Psoas muscle (tissue), 8 donors: ENCODE measurements at places on chromosomes 7 and 10. TPM values are rescaled to one million over a fixed set of nuclear protein-coding genes. Genes with fewer than 3 reads are reported as not detected.

DNA sequence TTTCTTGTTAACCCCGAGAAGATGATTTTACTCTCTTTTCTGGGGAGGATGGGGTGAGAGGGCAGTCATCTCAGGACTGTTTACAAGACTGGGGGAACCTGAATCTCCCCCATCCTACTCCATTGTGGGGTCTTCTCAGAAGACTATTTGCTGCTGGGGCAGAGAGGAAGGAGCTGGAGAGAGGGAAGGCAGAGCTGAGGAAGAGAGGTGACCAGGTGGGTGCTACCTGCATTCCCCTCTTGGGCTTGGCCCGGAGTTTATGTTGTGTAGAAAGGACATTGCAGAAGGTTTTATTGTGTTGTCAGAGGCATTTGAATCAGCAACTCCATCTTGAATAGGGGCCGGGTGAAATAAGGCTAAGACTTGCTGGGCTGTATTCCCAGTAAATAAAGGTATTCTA, 247.1 kb upstream of the GALNT17 start:
- H3K27ac ChIP-seq, result no peak overlapping the region
- H3K27me3 ChIP-seq, result no peaks in the 10 kb centered on the region
- no peaks in the 10 kb centered on the region for H3K4me1 ChIP-seq
- no peaks in the 10 kb centered on the region for H3K36me3 ChIP-seq
- no peak overlapping the region for H3K4me3 ChIP-seq

DNA sequence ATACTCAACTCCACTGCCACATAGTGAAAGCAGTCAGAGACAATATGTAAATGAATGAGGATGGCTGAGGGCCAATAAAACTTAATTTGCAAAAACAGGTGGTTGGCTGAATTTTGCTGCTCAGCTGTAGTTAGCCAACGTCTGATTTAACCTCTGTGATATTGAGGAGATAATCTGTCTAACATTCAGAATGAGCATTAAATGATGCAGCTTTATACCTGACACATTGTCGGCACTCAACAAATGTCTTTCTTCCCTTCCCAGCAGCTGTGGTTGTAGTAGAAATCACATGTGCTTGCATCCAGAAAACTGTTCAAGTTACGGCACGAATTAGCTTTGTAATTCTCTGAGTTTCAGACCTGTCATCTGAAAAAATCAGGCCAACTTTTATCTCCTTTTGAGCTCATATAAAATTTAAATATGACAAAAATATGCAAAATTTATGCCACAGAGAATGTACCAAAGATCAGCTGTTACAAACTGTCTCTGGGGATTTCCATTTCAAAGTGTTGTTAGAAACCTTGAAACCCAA, 1239.7 kb downstream of the GATA3 start:
- H3K36me3 ChIP-seq, result no peaks in the 10 kb centered on the region
- H3K4me3 ChIP-seq, result no peak overlapping the region
- no peak overlapping the region for H3K27ac ChIP-seq
- peaks cover 2% of the 10 kb centered on the region for H3K27me3 ChIP-seq
- DNase-seq, result no peak

GRCh38 chr7:150971242-150972022, 6.7 kb downstream of the KCNH2 start:
- no peak overlapping the region for H3K4me3 ChIP-seq
- DNase-seq, result no peak

PUS7 gene
- 19.7 TPM for total RNA-seq

TAS2R41 gene
- total RNA-seq, result not detected

SPDYE5 gene
- total RNA-seq, result 0.28 TPM

NAT16 gene
- total RNA-seq, result not detected

GRCh38 chr10:104935656-104936055, 294.6 kb downstream of the SORCS3 start:
- no peaks in the 10 kb centered on the region for H3K36me3 ChIP-seq
- H3K27ac ChIP-seq, result no peak overlapping the region
- H3K4me1 ChIP-seq, result no peaks in the 10 kb centered on the region
- H3K4me3 ChIP-seq, result no peak overlapping the region
- no peak for DNase-seq

CREB3L2 gene
- total RNA-seq, result 14.7 TPM

DNA sequence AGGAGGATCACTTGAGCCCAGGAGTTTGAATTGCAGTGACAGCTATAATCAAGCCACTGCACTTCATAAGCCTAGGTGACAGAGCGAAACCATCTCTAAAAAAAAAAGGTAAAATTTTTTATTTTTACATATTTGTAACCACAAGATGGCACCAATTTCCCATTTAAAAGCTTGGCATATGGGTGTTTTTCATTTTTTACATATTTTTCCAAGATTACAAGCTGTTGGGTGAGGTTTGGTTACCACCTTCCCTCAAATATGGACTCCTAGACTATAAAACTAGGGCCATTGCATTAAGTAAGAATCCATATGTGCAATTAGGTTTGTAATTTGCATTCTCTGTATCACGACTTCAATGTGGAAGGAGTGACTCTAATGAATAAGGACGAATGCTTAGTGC, 129.3 kb upstream of the ACBD5 start:
- no peak overlapping the region for H3K4me3 ChIP-seq
- no peak for DNase-seq
- H3K27ac ChIP-seq, result no peak overlapping the region
- no peaks in the 10 kb centered on the region for H3K4me1 ChIP-seq

DNA sequence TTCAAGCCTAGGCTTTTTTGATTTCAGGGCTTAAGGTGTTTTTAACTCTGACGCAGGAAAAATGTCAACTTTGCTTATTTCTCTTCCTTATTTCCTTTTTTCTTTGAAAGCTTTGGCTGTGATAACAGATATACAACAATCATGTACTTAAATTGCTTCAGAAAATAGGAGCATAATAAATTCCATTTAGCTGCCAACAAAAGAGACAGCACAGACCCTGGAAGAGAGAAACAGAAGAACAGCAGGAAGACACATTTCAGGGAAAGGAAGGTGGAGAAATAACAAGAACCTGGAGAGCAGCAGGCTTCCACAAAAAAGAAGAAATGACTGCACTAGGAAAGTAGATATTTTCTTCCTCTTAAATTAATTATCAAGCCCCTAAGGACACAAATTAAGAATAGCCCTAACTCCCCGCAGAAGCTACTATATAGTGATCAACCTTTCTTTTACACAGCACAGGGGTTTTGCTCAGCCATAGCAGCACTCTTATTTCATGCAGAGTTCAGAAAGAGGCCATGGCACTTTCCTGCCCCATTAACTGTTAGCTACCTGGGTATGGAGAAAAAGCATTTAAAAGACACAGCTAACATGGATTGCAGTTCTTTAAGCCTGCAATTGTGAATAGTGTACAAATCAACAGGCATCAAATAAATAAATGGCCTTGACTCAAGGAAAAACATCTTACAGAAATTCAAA, 61.5 kb downstream of the IQUB start:
- H3K36me3 ChIP-seq, result no peaks in the 10 kb centered on the region
- H3K4me1 ChIP-seq, result no peaks in the 10 kb centered on the region
- no peak for DNase-seq
- H3K27me3 ChIP-seq, result no peaks in the 10 kb centered on the region
- no peak overlapping the region for H3K4me3 ChIP-seq

GRCh38 chr10:77713521-77714280, 76.1 kb upstream of the KCNMA1 start:
- no peaks in the 10 kb centered on the region for H3K4me1 ChIP-seq
- H3K36me3 ChIP-seq, result no peaks in the 10 kb centered on the region
- H3K27ac ChIP-seq, result no peak overlapping the region
- DNase-seq, result no peak
- H3K27me3 ChIP-seq, result peaks cover 24% of the 10 kb centered on the region
- H3K4me3 ChIP-seq, result no peak overlapping the region

KAT6B gene
- 18.7 TPM for total RNA-seq

GRCh38 chr7:82605247-82605864, 161.8 kb upstream of the CACNA2D1 start:
- no peaks in the 10 kb centered on the region for H3K4me1 ChIP-seq
- H3K27ac ChIP-seq, result no peak overlapping the region
- DNase-seq, result no peak
- H3K36me3 ChIP-seq, result no peaks in the 10 kb centered on the region
- H3K4me3 ChIP-seq, result no peak overlapping the region

DNA sequence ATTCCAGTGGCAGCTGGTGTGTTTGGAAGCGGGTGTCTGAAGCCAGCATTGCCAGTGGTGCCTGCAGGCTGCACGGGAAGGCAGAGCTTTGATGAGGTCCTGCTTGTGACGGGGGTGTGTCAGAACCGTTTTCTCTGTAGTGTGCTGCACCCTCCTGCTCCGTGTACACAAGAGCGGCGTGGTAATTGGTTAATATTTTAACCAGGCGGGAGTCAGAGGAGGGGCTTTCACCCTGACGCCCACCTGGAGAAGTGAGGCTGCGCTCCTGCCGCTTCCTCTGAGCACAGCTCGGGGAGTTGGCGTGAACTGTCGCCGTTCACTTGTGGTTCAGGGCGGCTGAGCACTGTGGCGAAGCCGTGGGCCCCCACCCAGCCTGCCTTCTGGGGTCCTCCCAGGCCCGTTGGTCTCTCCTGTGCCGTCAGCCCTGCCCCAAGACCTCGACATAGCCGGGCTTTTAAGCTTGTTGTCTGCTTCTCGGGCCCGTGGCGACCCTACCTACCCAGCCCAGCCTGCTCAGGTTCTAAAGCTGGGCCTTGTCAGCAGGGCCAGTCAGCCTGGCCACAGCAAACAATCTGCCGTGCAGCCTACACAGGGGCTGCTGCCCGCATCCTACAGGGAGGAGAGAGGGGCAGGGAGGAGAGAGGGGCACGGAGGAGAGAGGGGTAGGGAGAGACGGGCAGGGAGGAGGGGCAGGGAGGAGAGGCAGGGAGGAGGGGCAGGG, 11.6 kb downstream of the NKX6-2 start:
- DNase-seq, result no peak
- no peaks in the 10 kb centered on the region for H3K27me3 ChIP-seq
- H3K27ac ChIP-seq, result no peak overlapping the region
- no peaks in the 10 kb centered on the region for H3K4me1 ChIP-seq
- H3K36me3 ChIP-seq, result peaks cover 24% of the 10 kb centered on the region

ZNF488 gene
- total RNA-seq, result 0.15 TPM

PNLIP gene
- total RNA-seq, result not detected

DNA sequence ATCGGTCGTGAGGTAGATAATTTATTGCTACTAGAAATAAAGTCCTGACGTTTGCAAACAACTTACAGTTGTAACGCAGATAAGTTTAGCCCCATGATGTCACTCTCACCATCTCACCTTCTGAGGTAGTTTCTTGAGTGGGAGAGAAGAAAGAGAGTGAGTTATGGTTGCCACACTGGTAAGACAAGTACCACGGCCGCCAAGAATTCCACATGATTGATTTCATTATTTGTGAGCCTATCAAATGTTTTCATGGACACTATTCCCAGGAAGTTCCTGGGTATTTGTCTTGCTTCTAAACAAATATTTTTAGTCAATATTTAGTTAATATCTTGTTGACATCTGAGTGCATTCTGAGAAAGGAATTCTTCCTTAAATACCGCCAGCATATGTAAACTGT, 339.4 kb upstream of the KIAA1217 start:
- DNase-seq, result no peak
- H3K36me3 ChIP-seq, result no peaks in the 10 kb centered on the region
- no peak overlapping the region for H3K27ac ChIP-seq
- H3K4me3 ChIP-seq, result no peak overlapping the region
- H3K4me1 ChIP-seq, result peaks cover 6% of the 10 kb centered on the region
- H3K27me3 ChIP-seq, result peaks cover 3% of the 10 kb centered on the region

- H3K4me1 ChIP-seq, result no peaks in the 10 kb centered on the region
- H3K27ac ChIP-seq, result no peak overlapping the region
- no peak for DNase-seq
Observed at GRCh38 chr10:132697578-132698200, 88.3 kb downstream of the NKX6-2 start.

DNA sequence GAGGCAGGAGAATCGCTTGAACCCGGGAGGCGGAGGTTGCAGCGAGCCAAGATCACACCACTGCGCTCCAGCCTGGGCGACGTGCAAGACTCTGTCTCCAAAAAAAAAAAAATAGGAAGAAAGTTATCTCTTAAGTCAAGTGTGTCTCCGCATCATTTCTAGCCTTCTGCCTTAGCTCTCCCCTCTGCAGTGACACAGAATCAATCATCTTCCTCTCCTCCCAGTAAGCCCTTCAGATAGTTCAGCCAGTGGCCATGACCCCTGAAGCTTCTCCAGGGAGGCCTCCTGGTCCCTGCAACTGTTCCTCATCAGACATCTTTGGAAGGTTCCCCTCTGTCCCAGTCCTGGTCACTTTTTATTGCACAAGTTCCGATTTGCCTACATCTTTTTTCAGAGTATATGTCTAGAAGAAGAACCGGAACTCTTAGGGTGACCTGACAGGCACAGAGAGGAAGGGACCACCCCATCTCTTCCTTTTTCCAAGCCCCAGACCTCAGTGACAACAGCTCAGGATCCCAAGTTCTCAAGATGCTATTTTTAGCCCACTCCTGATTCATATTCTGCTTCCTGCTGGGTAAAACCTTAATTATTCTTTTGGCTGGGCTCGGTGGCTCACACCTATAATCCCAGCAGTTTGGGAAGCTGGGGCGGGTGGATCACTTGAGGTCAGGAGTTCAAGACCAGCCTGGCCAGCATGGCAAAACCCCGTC, 6.6 kb upstream of the RHBDD2 start:
- no peak for DNase-seq
- H3K36me3 ChIP-seq, result no peaks in the 10 kb centered on the region
- no peaks in the 10 kb centered on the region for H3K4me1 ChIP-seq

TBX20 gene
- not detected for total RNA-seq

GRCh38 chr10:76133597-76134255, 702.3 kb downstream of the LRMDA start:
- no peak overlapping the region for H3K4me3 ChIP-seq
- H3K4me1 ChIP-seq, result no peaks in the 10 kb centered on the region
- H3K27me3 ChIP-seq, result no peaks in the 10 kb centered on the region
- DNase-seq, result no peak

DNAJC12 gene
- 9.2 TPM for total RNA-seq

STAG3 gene
- 0.50 TPM for total RNA-seq

- no peaks in the 10 kb centered on the region for H3K27me3 ChIP-seq
- no peaks in the 10 kb centered on the region for H3K36me3 ChIP-seq
- no peak overlapping the region for H3K27ac ChIP-seq
- H3K4me1 ChIP-seq, result no peaks in the 10 kb centered on the region
Observed at GRCh38 chr10:34978080-34978479, 112.1 kb downstream of the CUL2 start.
